Vein endothelial cell (primary cell): ENCODE measurements at places on chromosomes 12 and 14. TPM values are rescaled to one million over a fixed set of nuclear protein-coding genes. Genes with fewer than 3 reads are reported as not detected.

Gene PTPRR
- total RNA-seq: 0.38 and 0.65 TPM in 2 replicates

Gene GZMB
- not detected in 2 replicates for total RNA-seq

Gene NUMB
- 81.7 and 89.1 TPM in 2 replicates for total RNA-seq

Gene IL22
- total RNA-seq: not detected in 2 replicates

Gene RPS29
- 4,246 and 11,118 TPM in 2 replicates for total RNA-seq

Gene RASAL1
- not detected in 2 replicates for total RNA-seq

Gene TAS2R31
- total RNA-seq: 6.9 and 7.2 TPM in 2 replicates

Gene PARPBP
- total RNA-seq: 7.2 and 14.0 TPM in 2 replicates

Gene BBS10
- total RNA-seq: 9.8 and 12.1 TPM in 2 replicates

Gene RPL10L
- not detected in 2 replicates for total RNA-seq

Gene CLMN
- 3.5 and 4.2 TPM in 2 replicates for total RNA-seq

Gene TSPAN19
- total RNA-seq: not detected in 2 replicates

Gene SLC39A5
- total RNA-seq: not detected in 2 replicates

Gene RNASE4
- 6.4 and 20.9 TPM in 2 replicates for total RNA-seq

Gene HOXC12
- not detected in 2 replicates for total RNA-seq

Gene MON2
- 39.2 and 39.5 TPM in 2 replicates for total RNA-seq

Gene TRAFD1
- 24.5 and 29.8 TPM in 2 replicates for total RNA-seq

Gene INHBC
- not detected in 2 replicates for total RNA-seq

Gene BIN2
- not detected in 2 replicates for total RNA-seq

Gene TBX5
- not detected in 2 replicates for total RNA-seq

Gene TAS2R20
- total RNA-seq: 3.9 and 5.4 TPM in 2 replicates

Gene C12orf42
- not detected in 2 replicates for total RNA-seq

Gene DCN
- 1.3 and 1.4 TPM in 2 replicates for total RNA-seq

Gene CCDC38
- total RNA-seq: 0.10 TPM in 1 of 2 replicates, not detected in the other

Gene TMEM229B
- under 0.01 TPM in 2 replicates for total RNA-seq

Gene FRS2
- total RNA-seq: 27.8 and 27.9 TPM in 2 replicates

Gene ASB8
- total RNA-seq: 24.7 and 25.2 TPM in 2 replicates

Gene RTL1
- total RNA-seq: not detected in 2 replicates

Gene TAS2R46
- 2.9 and 3.1 TPM in 2 replicates for total RNA-seq

Gene AICDA
- not detected in 2 replicates for total RNA-seq

Gene CCDC197
- not detected in 2 replicates for total RNA-seq

Gene EGLN3
- 1.3 and 5.2 TPM in 2 replicates for total RNA-seq

Gene NTF3
- total RNA-seq: 0.19 TPM in 1 of 2 replicates, not detected in the other

Gene SAMD15
- total RNA-seq: 0.98 and 1.6 TPM in 2 replicates

Gene FAM222A
- total RNA-seq: 0.65 and 0.86 TPM in 2 replicates

Gene KLHL33
- not detected in 2 replicates for total RNA-seq

Gene PLEKHD1
- not detected in 2 replicates for total RNA-seq
